ENCODE measurements at places on chromosomes 4 and X.

GRCh38 chrX:7108030-7108429 is 39.5 kb upstream of the STS start:
- no peak for DNase-seq

DNA sequence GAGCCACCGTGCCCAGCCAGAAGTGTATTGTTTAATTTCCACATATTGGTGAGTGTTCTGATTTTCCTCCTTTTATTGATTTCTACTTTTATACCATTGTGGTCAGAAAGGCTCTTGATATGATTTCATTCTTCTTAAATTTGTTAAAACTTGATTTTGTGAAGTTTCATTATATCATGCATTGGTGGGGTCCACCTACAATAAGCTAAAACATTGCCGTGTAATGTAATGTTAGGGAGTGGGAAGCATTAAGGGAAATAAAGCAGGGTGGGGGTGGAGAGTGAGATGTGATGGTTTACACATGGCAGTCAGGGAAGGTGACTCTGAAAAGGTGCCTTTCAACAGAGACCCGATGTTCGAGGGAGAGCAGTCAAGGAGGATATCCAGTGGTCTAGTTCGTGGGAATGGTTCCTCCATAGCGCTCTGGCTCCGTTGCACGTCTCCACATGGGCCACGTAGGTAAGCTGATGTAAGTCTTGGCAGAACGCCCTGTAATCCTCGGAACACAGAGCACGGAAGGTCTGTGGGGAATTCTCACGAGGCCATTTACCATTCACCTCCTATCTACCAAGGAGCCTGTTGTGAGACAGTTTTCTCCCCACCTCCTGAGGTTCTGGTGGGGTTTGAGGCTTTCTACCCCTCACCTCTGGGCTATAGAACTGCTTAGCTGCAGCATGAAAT is 7.7 kb upstream of the WDR13 start:
- no peak for DNase-seq

DNA sequence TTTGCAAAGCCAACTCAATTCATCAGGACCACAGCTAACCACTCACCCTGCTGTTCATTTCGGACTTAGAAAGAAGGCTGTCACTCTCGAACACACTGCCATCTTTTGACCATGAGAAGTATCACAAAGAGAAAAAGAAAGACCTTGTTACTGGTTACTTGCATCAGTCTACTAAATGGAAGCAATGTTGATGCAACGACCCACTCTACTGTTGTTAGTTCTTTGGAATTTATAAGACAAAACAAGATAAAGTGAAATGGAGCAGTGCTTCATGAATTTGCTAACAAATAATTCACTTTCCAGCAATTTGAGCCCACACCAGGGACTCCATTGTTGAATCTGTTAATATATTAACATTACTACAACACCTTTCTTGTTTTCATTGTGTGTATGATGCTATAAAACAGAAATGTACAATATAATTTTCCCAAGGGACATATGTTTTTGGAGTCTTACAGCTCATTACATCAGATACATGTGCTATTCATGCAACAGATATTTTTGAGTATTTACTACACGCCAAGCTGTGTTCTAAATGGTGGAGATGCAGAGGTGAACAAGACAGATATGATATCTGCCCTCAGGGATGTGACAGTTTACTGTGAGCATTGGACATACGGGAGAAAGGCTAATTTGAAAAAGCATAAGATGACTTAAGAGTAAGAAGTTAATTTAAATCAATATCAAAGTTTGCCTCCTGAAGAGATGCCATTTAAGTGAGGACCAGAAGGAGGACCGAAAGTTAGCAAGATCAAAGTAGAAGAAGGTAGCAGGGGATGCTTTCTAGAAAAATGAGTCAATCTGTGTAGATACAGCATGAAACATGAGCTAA is 87.2 kb downstream of the AREG start:
- DNase-seq, result peak; percentile 83

DNA sequence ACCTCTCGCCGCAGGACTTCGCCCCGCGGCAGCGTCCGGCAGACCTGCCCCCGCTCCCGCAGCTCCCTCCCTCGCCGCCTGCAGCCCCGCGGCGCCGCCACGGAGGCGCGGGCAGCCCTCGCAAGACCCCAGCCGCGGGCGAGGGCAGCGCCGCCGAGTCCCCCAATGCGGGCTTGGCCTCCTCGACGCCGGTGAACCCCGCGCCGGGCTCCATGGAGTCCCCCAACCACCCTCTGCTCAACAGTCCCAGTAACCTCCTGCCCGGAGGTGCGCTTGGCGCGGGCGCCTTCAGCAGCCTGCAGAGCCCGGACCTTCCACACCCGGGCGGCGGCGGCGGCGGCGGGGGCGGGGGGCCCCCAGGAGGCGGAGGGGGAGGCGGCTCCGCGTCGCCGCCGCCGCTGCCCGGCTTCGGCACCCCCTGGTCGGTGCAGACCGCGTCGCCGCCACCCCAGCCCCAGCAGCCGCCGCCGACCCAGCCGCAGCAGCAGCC is 1.2 kb downstream of the CPEB2 start:
- DNase-seq, result no peak

DNA sequence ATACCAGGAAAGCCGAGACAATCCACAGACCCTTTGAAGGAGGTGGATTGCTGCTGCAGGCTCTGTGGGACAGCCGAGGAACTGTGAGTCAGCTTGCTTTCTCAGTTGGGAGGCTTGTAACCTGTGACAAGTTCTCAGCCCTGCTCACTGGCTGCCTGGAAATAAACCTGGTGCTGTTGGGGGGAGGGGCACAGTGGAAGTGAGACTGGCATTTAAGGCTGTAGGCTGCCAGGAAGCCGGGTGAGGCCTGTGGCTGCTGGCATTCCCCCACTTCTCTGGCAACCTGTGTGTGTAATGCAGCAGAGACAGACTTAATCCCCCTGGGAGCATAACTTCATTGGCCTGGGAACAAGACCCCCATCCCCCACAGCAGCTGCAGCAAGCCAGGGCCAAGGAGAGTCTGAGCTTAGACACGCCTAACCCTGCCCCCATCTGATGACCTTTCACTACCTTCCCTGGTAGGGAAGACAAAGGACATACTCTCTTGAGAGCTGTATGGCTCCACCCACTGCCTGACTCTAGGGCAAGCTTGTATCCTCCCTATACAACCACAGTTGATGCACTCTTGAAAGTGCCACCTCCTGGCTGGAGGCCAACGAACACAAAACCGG is 64.1 kb downstream of the ALPK1 start:
- no peak for DNase-seq

DNA sequence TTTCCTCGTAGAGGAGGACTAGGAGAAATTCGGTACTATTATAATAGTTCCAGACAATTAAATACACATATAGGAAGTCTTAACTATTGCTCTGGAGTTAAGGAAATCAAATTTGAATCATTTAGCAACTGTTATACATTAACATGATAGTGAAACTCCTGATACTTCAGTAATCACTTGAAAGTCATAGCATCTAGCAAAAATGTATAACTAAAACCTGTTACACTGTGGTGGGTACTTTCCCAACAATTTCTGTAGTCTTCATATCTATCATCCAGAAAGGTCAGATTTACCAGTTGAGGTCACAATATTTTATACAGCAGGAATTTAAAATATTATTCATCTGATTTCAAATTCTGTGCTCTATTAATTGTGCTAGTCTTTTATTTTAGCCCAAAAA is 669.6 kb upstream of the PCDH10 start:
- DNase-seq, result no peak

DNA sequence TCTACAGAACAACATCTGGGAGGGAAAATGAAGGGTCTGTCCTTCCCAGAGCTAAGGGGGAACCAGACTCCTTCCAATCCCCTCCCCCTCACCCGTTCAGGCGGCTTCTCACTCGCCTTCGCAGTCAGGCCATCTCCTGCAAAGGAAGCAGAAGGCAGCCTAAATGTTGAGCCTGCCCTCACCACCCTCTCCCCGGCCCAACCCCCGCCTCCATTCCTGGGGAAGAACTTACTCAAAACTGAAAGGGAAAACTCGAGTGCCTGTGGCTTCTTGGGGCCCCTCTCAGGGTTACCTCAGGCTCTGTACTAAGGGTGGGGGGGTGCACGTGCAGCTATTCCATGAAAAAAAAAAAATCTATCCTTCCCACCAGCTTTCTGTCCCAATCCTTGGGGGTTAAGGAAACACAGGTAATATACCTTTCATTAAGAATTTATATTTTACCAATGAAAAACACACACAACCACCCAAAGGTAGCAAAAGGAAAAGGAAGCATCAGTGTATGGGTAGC is 2.4 kb downstream of the ZMYM3 start:
- no peak for DNase-seq

DNA sequence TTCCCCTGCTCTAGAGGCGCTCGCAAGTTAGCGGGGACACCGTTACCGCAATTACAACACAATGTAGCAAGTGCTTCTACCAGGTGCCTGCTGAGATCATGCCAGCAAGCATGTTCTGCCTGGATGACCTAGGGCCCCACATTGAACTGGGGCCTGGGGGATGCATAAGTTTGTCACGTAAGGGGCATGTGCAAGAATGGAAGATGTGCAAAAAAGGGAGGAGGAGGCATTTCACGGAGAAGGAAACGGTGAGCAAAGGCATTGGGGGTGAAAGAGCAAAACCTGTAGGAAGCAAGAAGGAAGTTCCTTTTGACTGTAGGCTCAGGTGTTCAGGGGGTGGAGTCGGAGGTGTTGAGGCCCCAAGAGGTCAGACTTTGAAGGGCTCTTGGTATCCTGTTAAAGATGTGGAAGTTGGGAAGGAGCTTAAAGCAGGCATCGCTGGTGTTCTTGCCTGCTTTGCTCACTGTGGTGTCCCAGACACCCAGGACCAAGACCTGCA is 602 bp upstream of the SCARB2 start:
- DNase-seq, result peak; percentile 61

DNA sequence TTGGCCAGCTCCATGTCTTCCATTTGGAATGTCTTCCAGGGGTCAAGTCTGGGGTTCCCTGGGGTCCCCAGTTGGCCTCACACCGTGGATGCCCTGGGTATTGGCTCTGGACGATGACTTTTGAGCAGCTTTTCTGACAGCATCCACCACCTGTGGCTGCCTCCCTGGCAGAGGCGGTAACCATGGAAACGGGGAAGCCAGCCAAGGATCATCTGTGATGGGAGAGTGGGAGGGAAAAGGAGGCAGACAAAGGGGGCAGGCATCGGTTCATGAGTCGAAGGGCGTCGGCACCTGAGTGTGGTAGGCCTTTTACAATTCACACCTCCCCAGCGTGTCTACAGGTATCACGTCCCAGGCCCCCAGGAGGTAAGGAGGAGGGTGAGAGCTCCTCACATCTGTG is 152.2 kb downstream of the ASMT start:
- no peak for DNase-seq

Data from AML-193 (cell line).